NCI-H510A (cell line): ENCODE measurements at places on chromosomes 13 and 19.

DNA sequence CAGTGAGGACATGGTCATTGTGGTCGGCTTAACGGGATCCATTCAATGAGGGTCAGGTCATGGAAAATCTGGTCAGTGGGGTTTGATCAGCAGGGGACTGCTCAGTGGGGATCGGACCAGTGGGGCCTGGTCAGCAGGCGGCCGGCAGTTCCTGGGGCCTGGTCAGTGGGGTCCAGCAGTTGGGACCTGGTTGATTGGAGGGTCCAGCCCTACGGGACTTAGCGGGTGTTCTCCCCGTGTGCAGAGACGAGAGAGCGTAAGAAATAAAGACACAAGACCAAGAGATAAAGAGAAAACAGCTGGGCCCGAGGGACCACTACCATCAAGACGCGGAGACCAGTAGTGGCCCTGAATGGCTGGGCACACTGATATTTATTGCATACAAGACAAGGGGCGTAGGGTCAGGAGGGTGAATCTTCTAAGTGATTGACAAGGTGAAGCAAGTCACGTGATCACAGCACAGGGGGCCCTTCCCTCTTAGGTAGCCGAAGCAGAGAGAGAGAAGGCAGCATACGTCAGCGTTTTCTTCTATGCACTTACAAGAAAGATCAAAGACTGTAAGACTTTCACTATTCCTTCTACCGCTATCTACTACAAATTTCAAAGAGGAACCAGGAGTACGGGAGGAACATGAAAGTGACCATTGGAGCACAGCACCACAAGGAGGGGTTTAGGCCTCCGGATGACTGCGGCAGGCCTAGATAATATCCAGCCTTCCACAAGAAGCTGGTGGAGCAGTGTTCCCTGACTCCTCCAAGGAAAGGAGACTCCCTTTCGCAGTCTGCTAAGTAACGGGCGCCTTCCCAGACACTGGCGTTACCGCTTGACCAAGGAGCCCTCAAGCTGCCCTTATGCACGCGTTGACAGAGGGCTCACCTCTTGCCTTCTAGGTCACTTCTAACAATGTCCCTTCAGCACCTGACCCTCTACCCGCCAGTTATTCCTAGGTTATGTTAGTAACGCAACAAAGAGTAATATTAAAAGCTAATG lies 62.1 kb upstream of the TPM4 start:
- no peak for DNase-seq

- no peak for DNase-seq
Observed at GRCh38 chr19:48988286-48988685, 4.8 kb downstream of the GYS1 start.

DNA sequence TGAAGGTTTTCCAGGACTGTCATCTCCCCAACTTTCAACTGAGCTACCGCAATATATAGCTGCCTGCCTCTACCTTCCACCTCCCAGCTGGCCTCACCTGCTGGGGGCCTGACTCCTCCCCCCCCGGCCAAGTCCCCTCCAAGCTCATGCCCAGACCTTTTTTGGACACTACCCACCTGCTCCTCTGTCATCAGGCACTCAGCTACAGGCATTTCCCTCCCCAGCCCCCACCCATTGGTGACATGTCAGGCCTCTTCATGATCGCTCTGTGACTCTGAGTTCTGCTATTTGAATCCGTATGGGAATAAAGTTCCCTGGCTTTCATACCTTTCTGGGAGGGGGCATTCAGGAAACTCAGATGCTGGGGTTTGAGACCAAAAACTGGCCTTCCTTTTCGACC lies 1.8 kb downstream of the PRKACA start:
- no peak for DNase-seq

DNA sequence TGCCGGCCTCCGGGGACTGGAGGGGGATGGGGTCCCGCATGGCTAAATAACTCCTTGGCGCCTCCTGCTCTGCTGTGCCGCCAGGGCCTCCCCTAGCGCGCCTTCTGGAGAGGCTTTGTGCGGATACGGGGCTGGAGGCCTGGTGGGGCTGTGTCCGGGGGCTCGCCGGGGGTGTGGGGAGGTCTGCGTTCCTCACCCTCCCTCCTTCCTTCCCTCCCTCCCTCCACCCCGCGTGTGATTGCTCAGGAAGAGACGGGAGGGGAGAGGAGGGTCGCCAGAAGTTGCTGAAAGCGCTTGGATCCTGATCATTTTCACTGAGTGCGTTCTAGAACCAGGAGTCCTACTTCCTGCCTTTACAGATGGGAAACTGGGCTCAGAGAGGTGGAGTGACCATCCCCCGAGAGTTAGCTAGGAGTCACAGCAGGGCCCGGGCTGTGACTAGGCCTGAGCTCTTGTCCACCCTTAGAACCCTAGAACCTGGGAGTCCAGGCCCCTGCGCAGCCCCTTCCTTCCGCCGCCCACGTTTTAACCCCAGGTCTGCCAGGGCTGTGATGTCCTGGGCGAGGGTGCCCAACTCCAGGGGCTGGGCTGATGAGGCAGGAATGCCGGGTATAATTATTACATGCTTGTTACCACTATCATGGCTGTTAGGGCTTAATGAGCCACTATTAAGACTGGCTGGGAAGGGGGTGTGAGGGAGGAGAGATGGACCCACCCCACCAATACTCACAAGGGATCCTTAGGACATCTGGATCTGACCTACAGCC lies 782 bp upstream of the JUND start:
- peak; percentile 43 for DNase-seq

DNA sequence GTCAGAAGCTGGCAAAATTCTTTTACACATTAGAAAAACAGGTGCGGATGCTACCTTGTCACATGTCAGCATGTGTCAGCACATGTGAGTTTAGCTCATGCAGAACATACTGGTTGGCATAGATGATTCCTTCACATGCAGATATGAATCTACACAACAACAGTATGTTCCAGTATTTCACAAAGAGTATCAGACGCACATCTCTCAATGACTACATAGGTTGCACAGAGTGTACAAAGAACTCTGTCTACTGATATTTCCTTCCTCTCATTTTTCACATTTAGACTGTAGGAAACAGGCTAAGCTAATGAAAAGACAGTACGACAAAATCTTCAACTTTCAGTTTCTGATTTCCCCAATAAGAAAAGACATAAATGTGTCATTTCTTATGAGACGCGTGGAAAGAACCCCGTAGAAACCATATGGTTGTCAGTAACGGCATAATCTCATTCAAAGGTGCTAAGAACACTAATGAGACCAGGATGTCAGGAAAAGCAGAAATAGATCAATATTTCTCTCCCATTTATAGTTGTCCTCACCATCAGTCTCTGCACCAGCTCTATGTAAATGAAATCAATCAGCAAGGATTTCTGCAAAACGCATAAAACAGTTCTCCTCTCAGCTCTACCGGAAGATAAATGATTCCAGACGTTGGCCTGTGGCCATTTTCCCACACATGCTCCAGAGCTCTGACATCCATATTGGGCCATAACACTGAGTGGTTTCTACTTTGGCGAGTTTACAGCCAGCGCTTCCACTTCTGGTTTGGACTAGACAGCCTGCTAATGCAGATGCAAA lies 81.2 kb downstream of the STARD13 start:
- DNase-seq, result no peak

DNA sequence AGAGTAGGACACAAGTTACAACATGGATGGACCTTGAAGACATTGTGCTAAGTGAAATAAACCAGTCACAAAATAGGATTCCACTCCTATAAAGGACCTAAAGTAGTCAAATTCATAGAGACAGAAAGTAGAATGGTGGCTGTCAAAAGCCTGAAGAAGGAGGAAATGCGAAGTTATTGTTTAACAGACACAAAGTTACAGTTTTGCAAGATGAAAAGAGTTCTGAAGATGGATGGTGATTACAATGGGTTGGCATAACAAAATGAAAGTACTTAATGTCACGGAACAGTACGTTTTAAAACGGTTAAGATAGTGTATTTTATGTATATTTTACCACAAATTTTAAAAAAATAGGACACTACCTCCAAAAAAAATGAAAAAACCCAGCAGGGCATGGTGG lies 34.8 kb downstream of the FOXO1 start:
- no peak for DNase-seq

- no peak for DNase-seq
Observed at GRCh38 chr13:114058051-114058867, 74.2 kb downstream of the RASA3 start.

GRCh38 chr13:54733639-54734038 lies 1705.0 kb downstream of the OLFM4 start:
- no peak for DNase-seq

DNA sequence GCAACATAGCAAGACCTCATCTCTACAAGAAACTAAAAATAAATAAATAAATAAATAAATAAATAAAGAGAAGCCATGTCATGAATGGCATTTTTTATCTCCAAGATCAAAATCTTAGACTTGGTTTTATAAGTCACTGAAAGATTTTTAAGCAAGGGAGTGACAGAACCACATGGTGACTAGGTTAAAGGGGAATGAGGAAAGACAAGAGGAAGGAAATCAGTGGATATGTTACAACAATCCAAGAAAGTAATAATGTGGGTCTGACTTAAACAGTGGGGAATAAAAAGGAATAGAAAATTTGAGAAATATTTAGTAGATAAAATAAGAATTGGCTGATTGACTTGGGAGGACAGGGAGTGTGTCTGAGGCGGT lies 18.8 kb upstream of the MED4 start:
- DNase-seq, result no peak

- DNase-seq, result no peak
Observed at GRCh38 chr13:80360453-80360800, 19.5 kb upstream of the SPRY2 start.

GRCh38 chr19:17348700-17349099 lies 11.3 kb downstream of the GTPBP3 start:
- no peak for DNase-seq

- no peak for DNase-seq
Observed at GRCh38 chr13:113654591-113655345, 3.2 kb downstream of the ATP4B start.

DNA sequence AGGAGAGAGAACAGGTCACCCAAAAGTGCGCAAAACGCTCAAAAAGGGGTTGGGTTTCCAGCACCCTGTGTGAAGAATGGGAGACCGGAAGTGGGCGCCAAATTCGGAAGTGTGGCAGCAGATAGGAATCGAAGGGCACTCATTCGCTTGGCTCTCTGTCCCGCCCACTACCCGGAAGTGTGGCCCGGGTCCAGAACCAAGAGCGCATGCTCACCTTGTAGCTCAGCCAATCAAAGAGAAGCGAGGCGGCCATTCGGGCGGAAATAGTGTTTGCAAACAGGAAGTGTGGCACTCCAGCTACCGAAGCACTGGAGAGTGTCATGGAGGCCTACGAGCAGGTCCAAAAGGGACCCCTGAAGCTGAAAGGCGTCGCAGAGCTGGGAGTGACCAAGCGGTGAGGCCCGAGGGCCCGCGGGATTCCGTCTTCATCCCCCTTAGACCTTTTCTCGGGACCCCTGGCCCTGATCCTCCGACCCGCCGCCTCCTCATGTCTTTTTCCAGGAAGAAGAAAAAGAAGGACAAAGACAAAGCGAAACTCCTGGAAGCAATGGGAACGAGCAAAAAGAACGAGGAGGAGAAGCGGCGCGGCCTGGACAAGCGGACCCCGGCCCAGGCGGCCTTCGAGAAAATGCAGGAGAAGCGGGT lies at the start of gene FAM32A:
Gene FAM32A (plus strand): TSS at position 288 of the 645 bp plus-strand sequence. CDS start 33 bp downstream, at position 321.
- peak; percentile 93 for DNase-seq

- DNase-seq, result peak; percentile 1
Observed at GRCh38 chr13:33918199-33918932, 100.4 kb downstream of the RFC3 start.

DNA sequence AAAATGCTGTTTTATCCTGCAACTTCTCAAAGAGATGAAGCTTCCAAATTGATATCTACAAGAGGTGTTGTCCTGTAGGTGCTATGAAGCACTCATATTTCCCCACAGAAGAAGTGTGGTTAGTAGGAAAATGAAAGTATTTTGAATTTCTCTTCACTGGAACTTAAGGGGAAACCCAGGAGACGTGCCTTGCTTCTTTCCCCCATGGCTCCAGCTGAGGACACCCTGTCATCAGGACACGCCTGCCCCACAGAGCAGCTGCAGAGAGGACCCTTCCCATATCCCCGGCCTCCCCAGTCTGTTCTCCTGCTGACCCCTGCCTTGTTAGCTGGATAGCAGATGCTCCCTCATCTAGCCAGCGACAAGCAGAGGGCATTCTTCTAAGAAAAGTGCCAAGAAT lies 371.3 kb downstream of the COG6 start:
- DNase-seq, result no peak

DNA sequence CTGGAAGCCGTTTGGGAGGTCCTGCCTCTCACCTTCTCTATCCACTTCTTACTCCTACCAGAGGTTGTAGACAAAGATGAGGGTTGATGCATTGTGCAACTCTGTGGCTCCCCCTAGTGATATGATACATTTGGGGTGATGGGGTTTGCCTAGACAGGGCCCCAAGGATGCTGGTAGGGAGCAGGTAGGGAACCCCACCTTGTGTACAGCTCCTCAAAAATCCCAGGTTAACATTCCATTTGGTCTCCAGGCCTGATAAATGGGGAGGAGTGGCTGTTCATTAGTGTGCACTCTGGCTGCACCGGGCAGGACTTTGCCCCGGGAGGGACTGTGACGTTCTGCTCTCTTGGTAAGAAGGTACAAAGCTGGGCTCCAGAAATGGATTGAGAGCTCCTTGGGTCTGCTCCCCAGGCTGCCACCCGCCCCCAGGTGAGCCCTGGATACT lies 19.2 kb downstream of the SIGLEC8 start:
- no peak for DNase-seq

DNA sequence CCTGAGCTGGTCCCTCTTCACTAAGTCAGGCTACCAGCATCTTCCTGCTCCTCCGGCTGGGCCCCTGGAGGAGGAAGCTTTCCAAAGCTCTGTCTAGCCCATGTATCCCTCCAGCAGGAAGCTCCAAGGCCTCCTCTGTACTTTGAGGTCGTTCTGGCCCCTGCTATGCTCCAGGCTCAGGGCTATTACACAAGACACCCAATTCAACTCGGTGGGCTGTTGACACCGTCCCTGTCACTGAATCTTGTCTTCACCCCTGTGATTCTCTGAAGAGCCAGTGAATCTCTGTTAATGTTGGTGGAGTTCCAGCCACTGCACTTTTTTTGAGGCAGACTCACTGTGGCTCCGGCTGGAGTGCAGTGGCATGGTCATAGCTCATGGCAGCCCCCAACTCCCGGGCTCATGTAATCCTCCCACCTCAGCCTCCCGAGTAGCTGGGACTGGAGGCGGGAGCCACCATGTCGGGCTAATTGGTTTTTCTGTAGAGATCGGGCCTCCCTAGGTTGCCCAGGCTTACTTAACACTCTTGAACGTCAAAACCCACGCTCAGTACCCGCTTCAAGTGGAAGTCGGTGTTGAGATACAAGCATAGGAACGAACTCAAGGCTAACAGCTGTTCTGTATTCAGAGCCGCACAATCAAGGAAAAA lies 512 bp upstream of the REX1BD start:
- no peak for DNase-seq

- no peak for DNase-seq
Observed at GRCh38 chr19:28409859-28410258, 803.1 kb downstream of the UQCRFS1 start.

DNA sequence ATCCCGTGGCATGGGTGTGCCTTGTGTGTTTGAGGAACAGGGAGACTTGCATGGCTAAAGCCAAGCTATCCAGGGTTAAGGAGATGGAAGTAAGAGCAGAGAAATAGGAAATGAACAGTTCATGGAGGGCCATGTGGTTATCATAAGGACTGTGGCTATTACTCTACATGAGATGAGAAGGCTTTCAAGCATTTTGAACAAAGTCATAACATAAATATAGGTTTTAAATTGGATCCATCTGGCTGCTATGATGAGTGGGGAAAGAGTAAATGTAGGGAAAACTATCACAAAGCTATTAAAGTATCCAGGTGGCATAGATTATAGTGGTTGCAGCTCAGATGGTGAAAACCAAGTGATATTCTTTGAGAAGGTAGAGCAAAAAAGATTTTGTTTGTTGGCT lies 184.1 kb downstream of the PCDH17 start:
- DNase-seq, result no peak

- no peak for DNase-seq
Observed at GRCh38 chr13:58238972-58239773, 607.6 kb downstream of the PCDH17 start.

- DNase-seq, result no peak
Observed at GRCh38 chr19:21110183-21110582, 28.2 kb downstream of the ZNF714 start.
